ENCODE measurements at places on chromosomes 6 and 20.

GRCh38 chr6:150631283-150631983 lies 31.7 kb downstream of the PLEKHG1 start:
- DNase-seq, result no peak

DNA sequence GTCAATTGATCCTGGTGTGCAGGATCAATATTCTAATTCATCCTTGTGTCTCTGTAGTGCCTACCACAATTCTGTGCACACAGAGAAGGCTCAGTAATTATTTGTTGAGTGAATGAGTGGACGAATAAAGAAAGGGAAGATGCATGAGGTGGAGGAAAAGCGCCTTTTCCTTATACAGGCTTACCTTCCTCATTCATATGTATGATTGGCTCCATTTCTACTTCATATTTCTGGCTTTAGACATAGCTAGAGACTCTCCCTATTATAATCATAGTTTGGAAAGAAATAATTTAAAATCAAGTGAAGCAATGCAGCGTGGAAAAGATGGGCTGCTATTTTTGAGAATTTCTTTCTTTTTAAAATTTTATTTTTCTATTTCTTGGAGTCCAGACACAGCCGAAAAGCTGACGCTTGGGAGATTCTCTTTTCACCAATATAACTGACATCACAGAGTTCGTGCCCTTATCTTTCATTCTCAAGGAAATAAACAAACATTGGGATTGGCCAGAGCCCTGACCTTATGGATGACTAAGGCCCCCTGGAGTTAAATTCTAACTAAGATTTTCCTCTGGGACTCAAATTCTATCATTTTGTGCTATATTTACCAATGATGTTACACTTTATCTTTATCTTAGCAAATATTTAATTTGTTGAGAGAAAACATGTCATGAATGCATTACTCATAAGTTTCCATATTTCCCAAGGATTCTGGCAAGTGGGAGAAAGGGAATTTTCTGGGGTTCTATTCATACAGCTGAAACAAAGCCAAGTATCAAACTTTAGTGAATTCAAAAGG lies 48.1 kb downstream of the PRL start:
- DNase-seq, result no peak

DNA sequence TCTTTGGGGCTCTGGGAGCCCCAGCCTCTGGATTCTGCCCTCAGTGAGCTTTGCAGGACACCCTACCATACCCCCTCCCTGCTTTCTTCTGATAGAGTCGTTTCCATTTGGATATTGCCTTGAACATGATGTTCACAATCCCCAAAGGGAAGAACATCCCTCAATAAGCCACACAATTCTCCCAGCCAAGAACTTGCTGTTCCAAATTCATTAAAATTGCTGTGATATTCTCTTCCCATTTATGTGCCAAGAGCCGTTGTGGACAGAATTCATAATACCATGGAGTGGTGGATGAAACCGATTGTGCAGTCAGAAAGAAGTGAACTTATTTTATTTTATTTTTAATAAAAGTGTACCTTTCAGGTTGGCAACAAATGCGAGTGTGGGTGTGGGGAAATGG lies 95.8 kb downstream of the DHX35 start:
- no peak for DNase-seq

DNA sequence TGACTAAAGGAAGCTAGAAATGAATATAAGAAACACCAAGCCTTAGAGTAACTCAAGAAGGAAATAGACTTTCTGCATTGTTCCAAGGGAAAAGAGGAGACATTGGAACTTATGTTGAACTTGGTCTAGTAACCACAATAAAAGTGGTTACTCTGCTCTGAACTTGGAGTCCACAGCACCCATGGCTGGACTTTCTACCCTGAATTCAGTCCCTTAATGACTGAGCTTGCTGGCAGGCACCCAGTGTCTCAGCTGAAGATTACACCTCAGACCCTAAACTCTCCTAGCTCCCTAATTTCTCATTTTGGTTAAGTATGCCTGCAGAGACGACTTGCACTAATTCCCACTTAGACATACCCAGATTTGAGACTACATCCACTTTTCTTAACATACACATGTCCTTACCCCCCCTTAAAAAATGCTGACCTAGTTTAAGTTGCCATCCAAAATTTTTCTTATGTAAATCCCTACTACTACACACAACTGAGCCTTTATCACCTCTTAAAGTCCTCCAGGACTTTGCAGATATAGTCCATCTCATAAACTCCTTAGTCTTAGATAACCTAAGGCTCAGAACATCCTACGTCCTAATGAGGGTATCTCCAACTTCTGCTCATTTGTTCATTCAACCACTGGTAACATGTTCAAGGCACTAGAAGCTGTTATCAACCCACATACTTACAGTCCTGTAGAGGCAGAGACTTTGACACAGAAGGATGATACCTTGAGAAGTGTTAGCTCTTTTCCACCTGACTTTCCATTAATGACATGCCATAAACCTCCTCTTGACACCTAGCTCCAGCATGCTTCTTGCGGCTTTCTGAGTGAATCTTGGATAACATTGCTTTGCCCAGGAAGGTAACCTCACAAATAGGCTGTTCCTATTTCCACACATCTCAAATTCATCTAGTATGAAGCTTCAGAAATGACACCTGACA lies 129.8 kb downstream of the ALDH8A1 start:
- DNase-seq, result no peak

All from amygdala (tissue), 56 donors.